ENCODE measurements at places on chromosomes 6 and 20.

- no peak for DNase-seq
These were observed 12.2 kb upstream of the PTGIS start for GRCh38 chr20:49579874-49580812.

DNA sequence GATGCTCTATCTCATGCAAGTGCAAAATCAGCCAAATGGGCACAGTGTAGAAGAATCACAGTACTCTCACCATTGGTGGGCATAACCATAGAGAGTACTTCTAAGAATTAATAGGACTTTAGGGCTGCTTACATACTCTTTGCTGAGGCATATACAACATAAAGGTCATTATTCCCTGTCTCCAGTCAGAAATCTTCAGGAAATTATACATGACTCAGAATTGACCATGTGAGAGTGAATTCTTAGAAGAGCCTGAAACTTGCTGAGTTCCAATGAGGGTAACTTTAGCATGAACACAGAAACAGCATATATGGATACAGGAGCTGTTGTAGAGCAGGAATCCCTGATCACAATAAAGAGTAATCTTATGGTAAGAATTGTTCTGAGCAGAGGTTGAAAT, 498.7 kb downstream of the TENT5A start:
- no peak for DNase-seq

DNA sequence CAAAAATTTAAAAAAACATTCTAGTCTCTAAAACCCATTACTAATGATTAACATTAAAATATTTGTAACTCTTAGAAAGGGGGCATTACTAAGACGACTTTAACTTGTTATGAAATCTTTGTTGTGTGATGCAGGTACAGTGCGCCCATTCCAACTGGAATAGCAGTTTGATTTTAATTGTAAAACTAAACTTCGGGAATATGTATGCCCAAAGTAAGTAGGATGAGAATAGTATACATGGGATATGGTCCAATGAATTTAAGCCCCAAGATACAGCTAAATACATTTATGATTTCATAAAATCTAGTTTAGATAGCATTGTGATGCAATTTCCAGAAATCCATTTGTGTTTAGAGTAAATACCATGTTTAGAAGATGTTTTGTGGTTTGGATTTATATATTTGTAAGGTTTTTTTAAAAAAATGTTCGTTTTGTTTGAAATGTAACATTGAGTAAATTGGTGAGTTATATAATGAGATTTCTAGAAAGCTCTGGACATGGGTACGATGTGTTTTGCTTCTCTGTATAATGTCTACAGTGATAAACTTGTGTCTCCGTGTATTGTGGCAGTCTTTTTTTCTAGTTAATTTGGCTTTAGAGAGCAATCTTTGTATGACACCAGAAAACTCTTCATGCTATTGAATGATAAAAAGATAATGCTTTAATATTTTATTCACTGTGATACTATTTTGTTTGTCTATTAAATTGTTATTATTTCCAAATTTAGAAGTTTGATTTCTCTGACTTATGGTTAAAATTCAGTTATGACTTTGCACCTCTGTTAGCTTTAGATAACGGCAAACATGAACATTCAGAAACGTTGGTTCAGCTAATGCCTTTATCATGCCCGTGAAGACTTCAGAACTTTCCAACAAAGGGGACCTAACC, 54.8 kb downstream of the RNF182 start:
- no peak for DNase-seq

- DNase-seq = no peak
These were observed 100.2 kb downstream of the PERP start for GRCh38 chr6:138007014-138007472.

DNA sequence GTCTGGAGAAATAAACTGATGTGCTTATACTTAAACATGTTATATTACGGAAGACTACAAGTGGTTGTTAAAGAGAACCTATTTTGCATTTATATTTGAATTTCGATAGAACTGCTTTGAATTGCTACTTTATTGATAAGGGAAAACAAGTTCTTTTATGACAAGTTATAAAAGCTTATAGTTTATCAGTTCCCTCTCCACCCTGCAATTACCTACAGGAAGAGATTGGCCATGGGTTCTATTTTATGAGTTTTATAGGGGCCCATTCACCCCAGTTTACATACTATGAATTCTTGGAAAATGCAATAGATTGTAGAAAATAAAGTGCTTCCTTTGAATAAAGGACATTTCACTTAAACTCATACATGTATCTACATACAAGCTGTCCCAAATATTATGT, 144.4 kb downstream of the AHI1 start:
- DNase-seq = no peak

DNA sequence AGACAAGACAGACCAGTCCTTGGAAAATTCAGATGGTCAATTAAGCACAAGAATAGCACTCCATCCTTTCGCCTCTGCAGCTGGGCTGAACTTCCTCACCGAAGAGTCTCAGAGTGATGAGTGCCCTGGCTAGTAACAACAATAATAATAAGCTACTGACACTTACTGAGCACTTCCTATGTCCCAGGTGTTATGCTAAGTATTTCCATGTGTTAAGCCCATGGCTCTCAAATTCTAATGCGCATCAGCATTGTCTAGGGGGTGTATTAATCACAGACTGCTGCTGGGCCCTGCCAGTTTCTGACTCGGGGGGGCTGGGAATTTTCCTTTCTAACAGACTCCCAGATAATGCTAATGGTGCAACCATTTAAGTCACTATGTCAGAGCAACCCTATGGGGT, 118.2 kb upstream of the LRFN2 start:
- DNase-seq = no peak

DNA sequence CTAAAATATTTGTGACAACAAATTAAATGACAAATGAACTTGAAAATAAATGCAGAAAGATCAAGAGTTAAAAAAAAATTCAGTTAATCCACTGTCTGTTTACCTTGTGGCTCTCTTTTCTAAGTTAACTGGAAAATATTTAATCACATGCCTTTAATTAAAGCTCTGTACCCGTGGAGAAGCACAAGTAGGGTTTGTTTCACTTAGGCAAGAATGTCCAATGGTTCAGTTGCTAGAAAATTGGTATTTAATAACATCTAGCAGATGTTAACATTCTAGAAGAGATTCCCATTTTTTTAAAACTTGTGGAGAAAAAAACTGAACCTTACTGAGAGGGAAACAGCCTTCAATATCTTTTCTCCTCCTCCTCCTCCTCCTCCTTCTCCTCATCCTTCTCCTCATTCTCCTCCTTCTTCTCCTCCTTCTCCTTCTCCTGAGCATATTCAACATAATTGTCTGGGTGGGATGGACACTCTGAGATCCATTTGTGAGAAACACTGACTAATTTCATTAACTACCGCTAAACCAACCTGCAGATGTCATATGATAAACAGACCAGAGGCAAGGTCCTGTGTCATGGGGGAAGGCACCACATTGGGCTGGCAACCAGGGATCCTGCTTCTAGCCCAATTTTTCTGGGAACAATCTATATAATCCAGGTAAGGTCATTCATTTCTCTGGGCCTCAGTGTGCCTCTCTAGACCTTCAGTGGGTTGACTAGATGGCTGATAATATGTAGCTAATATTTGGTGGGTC, 44.1 kb upstream of the AKIRIN2 start:
- DNase-seq = no peak

DNA sequence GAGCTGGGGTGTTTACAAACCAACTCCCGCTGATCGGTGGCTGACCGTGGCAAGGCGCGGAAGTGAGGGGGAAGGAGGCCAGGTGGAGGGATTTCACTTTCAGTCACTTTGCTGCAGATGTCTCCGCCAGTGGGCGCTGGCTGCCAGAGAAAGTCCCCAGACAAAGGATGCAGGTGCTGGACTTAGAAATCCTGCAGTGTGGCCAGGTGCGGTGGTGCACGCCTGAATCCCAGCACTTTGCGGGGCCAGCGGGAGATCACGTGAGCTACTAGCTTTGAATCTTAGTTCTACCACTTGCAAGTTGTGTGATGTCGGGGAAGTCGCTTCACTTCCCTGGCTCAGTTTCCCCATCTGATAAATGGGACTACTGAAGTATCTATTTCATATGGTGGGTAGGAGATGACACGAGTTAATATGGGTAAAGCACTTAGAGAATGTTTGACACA, 180.4 kb downstream of the ZNF217 start:
- no peak for DNase-seq

- no peak for DNase-seq
These were observed 116.8 kb upstream of the SUPT3H start for GRCh38 chr6:45494416-45495135.

- no peak for DNase-seq
These were observed 272.0 kb downstream of the PACRG start for GRCh38 chr6:162999575-163000285.

DNA sequence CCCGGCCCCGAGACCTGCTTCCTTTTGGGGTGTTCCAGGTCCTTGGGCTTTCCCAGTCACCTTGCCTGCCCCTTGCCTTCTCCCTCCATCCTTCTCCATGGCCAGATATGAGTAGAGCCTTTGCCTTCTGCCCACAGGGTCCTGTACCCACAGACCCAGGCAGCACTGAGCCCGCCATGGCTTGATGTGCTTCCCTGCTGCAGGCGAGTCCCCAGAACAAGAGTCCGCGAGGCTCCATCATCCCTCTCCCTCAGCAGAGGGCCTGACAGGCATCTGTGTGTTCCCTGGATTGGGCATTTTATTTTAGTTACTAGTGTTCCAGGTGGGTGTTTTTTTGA, 21.9 kb downstream of the PYGB start:
- DNase-seq = peak; percentile 65

DNA sequence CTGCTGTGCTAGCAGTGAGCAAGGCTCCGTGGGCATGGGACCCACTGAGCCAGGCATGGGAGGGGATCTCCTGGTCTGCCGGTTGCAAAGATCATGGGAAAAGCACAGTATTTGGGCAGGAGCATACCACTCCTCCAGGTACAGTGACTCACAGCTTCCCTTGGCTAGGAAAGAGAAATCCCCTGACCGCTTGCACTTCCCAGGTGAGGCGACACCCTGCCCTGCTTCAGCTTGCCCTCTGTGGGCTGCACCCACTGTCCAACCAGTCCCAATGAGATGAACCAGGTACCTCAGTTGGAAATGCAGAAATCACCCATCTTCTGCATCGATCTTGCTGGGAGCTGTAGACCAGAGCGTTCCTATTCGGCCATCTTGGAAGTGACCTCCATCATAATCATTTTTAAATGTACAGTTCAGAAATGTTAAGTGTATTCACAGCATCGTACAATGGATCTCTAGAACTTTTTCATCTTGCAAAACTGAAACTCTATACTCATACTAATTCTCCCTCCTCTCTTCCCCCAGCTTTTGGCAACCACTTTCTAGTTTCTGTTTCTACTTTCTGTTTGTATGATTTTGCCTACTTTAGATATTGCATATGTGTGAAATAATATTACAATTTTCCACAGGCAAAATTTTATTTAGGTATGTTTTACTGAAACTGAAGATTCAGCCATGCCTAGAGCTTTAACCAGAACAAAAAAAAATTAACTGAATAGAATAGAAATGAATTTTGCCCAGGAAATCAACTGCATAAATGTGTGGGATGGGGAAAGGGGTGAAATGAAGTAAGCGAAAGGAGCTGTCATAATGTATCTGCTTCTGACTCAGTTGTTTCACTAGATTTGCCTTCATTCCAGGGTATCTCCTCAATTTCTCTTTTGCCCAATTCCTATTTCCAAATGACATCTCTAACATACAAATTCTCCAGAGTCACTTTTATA, 100.0 kb downstream of the RWDD2A start:
- no peak for DNase-seq

DNA sequence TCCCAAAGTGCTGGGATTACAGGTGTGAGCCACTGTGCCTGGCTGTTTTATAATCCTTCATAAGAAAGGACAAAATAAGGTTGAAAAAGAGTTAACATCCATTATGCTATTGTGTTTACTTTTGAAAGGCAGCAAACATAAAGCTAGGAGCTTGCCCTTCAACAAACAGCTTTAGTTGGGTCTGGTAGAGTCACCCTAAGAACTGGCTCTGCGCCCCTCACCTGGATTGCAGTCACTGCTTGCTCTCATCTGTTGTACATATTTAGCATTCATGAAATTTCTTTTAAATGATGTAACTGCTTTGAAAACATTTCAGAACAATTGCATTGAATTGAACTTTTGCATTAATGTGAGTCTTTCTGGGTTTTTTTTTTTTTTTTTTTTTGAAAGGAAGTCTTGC, 38.9 kb downstream of the JARID2 start:
- no peak for DNase-seq

DNA sequence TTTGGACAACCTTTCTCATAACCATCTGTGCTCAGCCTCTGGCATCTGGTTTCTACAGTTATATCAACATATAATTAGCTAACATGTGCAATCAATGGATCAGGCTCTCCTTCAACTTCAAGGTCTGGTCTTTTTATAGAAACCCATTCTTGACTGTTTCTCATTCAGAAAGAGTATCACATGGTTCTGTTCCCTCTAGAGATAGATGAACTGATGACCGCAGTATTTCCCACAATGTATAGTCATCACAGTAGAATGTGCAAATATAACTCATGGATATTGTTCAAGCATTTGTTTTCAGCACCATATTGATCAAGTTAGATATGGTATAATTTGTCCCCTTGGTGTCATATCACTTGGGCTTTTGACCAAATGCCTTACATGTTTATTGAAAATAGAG, 656.2 kb downstream of the FRK start:
- DNase-seq = no peak

DNA sequence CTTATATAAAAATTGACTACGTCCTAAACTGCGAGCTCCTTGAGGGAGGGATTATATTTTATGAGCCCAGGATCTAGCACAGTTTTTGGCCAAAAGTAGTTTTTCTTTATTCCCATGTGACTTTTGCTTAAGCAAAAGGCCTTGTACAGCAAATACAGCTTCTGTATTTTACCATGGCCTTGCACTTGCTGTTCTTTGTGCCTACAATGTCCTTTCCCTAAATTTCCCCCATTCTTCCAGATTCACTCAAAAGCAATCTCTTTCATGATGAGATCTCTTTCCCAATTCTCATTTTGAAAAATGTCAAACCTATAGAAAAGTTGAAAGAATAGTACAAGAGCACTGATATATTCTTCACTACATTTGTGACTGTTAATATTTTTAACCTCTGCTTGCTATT, 4.8 kb upstream of the IGF2R start:
- DNase-seq = no peak

Data from coronary artery (tissue), 2 donors.